Upper lobe of right lung (tissue), 1 donor: ENCODE measurements at places on chromosomes 4 and X. TPM values are rescaled to one million over a fixed set of nuclear protein-coding genes. Genes with fewer than 3 reads are reported as not detected.
A peak's percentile ranks its signal among the peaks of the same experiment; 100 is the strongest.

RAB41 gene
- not detected for total RNA-seq

DNA sequence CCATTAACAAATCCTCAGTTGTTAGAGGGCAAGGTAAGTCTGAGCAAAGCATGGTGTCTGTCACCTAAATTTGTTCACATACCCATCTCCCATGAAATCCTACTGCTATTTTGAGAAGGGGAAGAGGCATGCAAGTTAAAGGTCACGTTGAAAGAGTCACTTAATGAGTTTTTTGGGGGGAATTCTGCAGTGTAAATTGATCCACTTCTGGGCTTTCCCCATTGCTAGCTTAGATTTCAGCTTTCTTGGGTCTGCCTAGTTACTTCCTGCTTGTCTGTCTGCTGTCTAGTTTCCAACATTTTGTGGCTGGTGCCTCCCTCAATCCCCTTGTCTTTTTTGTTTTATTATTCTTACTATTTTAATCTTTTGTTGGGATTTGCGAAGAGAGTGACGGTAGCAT lies 32.0 kb downstream of the CEP135 start:
- no peaks in the 10 kb centered on the region for H3K27me3 ChIP-seq
- H3K27ac ChIP-seq = no peak overlapping the region
- no peak for DNase-seq
- H3K36me3 ChIP-seq = peaks cover 17% of the 10 kb centered on the region
- H3K4me1 ChIP-seq = no peaks in the 10 kb centered on the region
- no peak overlapping the region for H3K4me3 ChIP-seq

MRFAP1 gene
- total RNA-seq = 235 TPM

ABCG2 gene
- total RNA-seq = 21.7 TPM

- H3K4me3 ChIP-seq = no peak overlapping the region
- DNase-seq = no peak
- H3K36me3 ChIP-seq = no peaks in the 10 kb centered on the region
- H3K27ac ChIP-seq = no peak overlapping the region
These were observed 1.5 kb upstream of the TSPAN5 start for GRCh38 chr4:98659741-98660462.

DNA sequence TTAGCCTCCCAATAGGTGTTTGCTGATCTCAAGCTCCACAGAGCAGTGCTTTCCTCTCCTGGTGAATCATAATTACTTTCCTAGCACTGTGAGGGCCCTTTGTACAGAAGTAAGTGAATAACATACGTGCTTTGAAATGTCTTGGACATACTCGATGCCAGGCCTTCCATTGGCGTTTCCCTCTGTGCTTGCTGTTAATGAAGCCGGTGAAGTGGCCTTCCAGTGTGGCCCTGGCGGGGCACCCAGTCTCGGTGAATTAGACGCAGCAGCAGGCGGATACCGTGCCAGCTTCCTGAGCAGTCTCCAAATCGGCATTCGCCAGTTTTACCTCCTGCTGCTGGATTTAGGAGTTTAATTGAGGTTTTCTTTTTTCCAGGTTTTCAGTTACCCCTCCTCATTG lies 132.3 kb downstream of the HMX1 start:
- H3K4me1 ChIP-seq = no peaks in the 10 kb centered on the region
- no peak overlapping the region for H3K4me3 ChIP-seq
- no peaks in the 10 kb centered on the region for H3K36me3 ChIP-seq
- no peak overlapping the region for H3K27ac ChIP-seq
- peak; percentile 10 for DNase-seq

GRCh38 chr4:6197433-6198174 lies 2.7 kb downstream of the JAKMIP1 start:
- no peak overlapping the region for H3K4me3 ChIP-seq
- H3K27ac ChIP-seq = no peak overlapping the region
- H3K36me3 ChIP-seq = no peaks in the 10 kb centered on the region
- H3K27me3 ChIP-seq = peaks cover 52% of the 10 kb centered on the region
- DNase-seq = no peak
- peaks cover 9% of the 10 kb centered on the region for H3K4me1 ChIP-seq

- H3K4me1 ChIP-seq = no peaks in the 10 kb centered on the region
- DNase-seq = no peak
- no peak overlapping the region for H3K27ac ChIP-seq
- H3K4me3 ChIP-seq = no peak overlapping the region
These were observed 46.8 kb downstream of the CRLF2 start for GRCh38 chrX:1165535-1166196.

GAGE12H gene
- total RNA-seq = not detected

DNA sequence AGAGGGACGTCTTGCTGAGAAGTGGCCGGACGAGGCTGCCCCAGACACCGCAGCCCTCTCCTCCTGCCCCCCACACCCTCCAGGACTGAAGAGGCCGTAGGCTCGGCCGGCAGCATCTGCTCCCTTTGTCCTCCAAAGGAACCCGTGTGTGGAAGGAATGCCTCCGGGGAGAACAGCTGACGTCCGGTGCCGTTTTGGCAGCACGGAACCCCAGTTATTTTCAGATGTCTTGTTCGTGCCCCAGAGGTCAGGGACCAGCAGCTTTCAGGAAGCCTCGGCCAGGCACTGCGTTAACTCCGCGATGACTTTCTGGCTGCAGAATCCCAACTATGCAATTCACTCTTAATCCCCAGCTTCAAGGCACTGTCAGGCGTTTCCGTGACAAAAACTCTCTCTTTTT lies 10.9 kb upstream of the PPP2R3B start:
- H3K27me3 ChIP-seq = no peaks in the 10 kb centered on the region
- H3K4me3 ChIP-seq = no peak overlapping the region
- no peak for DNase-seq
- no peak overlapping the region for H3K27ac ChIP-seq

DNA sequence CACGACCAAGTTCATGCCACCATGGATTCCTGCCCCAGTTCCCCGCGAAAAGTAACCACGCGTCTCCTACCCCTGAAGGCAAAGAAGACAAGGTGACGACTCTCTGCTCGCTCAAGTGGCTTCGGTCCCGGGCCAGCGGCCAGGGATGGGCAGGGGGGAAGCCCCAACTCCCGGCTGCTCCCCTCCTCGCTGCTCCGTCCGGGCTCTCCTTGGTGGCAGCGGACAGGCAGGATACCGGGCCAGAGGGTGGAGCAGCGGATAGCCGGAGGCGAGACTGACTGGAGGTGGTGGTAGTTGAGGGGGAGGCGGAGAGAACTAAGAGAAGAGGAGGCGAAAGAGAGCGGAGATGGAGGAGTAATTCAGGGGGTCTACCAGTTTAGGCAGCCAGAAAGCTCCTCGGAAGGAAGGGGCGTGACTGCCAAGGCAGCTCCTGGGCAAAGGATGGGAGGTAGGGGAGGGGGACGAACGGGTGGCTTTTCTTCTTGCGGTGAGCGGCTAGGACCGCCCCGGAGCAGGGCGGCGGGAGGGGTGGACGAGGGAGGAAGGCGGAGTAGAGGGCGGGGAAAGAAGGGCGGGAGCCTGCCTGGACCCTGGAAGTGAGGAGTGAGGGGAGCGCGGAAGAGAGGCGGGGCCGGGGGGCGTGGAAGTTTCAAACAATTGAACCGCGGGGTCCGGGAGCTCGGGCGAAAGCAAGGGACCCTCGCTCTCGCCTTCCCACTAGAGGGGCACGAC lies at the start of gene AMOT:
Gene AMOT, minus strand, starts transcription at position 450 of the 732 bp plus-strand sequence. CDS start 17,705 bp downstream, outside the sequence.
- no peaks in the 10 kb centered on the region for H3K4me1 ChIP-seq
- no peaks in the 10 kb centered on the region for H3K36me3 ChIP-seq
- DNase-seq = peak; percentile 85
- no peaks in the 10 kb centered on the region for H3K27me3 ChIP-seq
- peak within 1 kb of the TSS; percentile 68 for H3K4me3 ChIP-seq
- H3K27ac ChIP-seq = peak within 1 kb of the TSS; percentile 66

MAGEB16 gene
- not detected for total RNA-seq

DNA sequence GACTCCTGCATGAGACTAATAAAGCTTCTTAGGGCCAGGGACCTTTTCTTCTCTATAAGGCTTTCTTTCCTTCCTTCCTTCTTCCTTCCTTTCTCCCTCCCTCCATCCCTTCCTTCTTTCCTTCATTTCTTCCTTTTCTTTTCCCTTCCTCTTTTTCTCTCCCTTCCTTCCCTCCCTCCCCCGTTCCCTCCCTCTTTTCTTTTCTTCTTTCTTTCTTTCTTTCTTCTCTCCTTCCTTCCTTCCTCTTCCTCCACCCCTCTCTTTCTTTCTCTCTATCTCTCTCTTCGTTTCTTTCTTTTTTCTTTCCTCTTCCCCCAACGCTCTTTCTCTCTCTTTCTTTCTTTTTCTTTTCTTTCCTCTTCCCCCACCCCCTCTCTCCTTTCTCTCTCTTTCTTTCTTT lies 2.5 kb upstream of the MAGEB17 start:
- no peak overlapping the region for H3K4me3 ChIP-seq
- DNase-seq = no peak
- H3K36me3 ChIP-seq = no peaks in the 10 kb centered on the region
- H3K4me1 ChIP-seq = no peaks in the 10 kb centered on the region
- H3K27ac ChIP-seq = no peak overlapping the region

DNA sequence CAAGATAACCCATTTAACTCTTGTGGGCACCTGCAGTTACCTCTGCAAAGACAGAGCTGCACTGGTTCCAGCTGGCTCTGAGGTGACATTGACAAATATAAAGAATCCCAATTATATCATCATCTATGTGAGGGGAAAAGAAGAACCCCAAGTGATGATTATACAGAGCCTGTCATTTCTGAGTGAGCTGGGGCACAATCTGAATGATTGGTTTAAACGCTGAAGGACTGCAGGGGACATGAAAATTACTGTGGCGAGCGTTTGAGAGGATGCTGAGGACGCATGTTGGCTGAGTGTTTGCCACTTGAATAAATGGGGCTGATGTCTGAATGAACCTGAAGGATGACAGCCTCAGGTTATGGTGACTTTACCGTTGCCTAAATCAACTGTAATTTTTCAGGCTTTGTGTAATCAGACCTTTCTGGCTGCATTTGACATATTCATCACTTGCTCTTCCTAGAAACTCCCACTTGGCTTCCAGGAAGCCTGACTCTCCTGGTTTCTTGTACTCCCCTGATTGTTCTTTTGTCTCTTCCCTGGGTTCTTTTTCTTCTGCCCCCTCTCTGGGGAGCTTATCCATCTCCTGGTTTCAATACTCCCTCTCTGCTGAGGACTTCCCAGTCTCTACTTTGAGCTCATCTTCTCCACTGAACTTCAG lies 4.1 kb upstream of the HSD17B10 start:
- H3K4me3 ChIP-seq = no peak overlapping the region
- no peak for DNase-seq
- H3K27ac ChIP-seq = no peak overlapping the region
- H3K4me1 ChIP-seq = no peaks in the 10 kb centered on the region

DNA sequence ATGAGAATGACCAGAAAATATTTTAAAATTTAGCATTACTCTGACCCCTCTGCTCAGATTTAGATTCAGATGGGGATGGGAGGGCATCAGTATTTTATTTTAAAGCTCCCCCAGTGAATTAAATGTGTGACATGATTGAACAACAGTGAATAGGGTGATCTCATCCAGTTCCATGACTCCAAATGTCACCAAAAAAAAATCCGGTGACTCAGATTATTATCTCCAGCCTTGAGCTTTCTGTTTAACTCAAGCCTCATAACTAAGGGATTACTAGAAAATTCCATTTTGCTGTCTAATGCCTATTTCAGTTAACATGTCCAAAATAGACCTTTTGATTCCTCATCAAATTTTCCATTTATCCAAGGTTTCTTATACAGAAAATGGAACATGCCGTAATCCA lies 121.8 kb upstream of the TMEM47 start:
- H3K4me3 ChIP-seq = no peak overlapping the region
- no peak overlapping the region for H3K27ac ChIP-seq
- no peak for DNase-seq
- H3K36me3 ChIP-seq = no peaks in the 10 kb centered on the region
- H3K4me1 ChIP-seq = no peaks in the 10 kb centered on the region

TMSB15A gene
- 1.9 TPM for total RNA-seq

GRCh38 chr4:120018786-120019185 lies 47.9 kb downstream of the MAD2L1 start:
- H3K27me3 ChIP-seq = no peaks in the 10 kb centered on the region
- DNase-seq = no peak
- no peaks in the 10 kb centered on the region for H3K36me3 ChIP-seq
- H3K27ac ChIP-seq = no peak overlapping the region
- no peak overlapping the region for H3K4me3 ChIP-seq

- no peaks in the 10 kb centered on the region for H3K27me3 ChIP-seq
- H3K4me3 ChIP-seq = no peak overlapping the region
- H3K27ac ChIP-seq = no peak overlapping the region
- no peak for DNase-seq
- H3K4me1 ChIP-seq = no peaks in the 10 kb centered on the region
- H3K36me3 ChIP-seq = no peaks in the 10 kb centered on the region
These were observed 60.0 kb downstream of the SLC9B1 start for GRCh38 chr4:102959496-102959895.

ANXA10 gene
- not detected for total RNA-seq

ARMCX4 gene
- total RNA-seq = 13.1 TPM

DNA sequence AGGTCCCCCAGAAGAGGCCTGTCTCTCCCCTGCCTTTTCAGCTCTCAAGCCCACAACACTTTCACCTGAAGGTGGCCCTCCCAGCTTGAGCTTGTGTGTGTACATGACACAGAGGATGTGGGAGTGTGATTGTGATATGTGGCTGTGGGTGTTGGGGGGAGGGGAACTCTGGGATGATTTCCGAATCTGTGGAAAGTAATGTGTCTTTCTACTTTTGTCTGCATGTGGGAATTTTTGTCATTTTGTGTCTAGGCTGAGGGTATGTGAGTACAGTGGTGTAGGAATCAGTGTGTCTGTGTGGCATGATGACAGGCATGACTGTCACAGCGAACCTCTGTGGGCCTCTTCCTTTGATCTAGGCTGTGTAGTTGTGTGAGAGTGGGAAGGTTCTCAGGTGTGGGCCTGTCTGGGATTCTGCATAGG lies 6.4 kb downstream of the SYP start:
- no peaks in the 10 kb centered on the region for H3K27me3 ChIP-seq
- no peak overlapping the region for H3K27ac ChIP-seq
- no peaks in the 10 kb centered on the region for H3K36me3 ChIP-seq
- H3K4me3 ChIP-seq = no peak overlapping the region
- H3K4me1 ChIP-seq = no peaks in the 10 kb centered on the region

DNA sequence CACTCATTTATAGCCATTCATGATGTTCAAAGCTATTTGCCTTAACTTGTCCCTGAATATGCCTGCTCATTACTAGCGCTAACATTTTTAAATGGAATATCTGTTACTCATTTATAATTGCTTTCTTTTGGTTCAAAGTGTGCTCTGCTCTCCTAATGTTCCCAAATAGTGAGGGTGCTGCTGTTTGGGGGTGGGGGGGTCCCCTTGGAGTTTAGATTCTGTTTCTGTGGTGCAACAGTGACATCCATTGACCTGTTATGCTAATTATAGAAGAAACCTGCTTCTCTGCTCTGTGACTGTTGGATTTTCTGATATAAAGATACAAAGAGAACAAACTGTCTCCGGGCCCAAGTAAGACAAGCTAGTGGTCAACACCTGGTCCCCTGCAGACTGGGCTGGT lies 222.4 kb downstream of the SHROOM3 start:
- no peaks in the 10 kb centered on the region for H3K27me3 ChIP-seq
- DNase-seq = no peak
- no peak overlapping the region for H3K4me3 ChIP-seq
